ENCODE measurements at places on chromosomes 7 and 10.

DNA sequence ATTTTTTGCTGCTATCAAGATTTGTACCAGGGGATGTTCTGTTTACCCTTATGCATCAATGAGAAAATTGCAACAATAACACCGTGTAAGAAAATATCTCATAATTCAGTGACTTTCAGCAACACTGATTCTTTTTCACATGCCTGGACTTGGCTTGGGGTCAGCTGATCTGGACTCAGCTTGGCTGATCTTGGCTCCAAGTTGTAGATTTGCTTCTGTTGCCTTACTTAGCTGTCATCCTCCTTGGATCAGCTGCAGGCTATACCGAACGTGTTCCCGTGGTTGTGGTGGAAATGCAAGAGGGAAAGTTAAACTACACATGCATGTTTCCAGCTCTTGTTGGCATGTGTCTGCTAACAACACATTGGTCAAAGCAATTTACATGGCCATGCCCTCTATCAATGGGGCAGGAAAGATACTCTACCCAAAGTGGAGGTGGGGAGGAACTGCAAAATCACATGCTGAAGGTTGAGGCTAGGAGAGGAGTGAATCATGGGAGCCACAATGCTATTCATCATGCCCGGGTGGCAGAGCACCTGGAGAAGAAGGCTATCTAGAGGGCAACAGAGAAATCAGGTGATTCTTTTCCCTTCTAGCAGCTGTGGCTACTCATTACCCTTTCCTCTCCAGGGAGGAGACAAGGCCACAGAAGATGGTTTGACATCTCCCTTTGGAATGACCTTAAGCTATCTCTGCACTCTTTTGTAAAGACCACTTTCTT, 1276.3 kb upstream of the AUTS2 start:
- DNase-seq = no peak

DNA sequence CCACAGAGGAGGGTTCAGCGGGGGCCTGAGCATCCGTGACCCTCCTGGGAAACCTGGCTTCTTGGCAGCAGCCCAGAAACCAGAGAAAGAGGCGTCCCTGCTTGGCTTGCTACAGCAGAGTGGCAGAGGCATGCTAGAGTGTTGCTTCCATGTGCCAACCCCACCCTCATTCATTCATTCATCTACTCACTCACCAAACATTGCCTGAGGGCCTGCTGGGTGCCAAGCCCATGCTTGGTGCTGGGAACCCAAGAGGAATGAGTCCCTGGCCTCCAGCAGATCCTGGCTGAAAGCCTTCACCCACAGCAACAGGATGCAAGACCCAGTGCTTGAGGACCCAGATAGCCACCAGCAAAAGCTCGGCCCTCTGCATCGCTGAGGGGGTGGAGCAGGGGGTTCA, 129.0 kb downstream of the CDH23 start:
- no peak for DNase-seq

- no peak for DNase-seq
Measured at GRCh38 chr10:5691786-5692185, 7.1 kb downstream of the TASOR2 start.

GRCh38 chr7:127710635-127711034, 58.6 kb downstream of the SND1 start:
- DNase-seq = no peak

GRCh38 chr10:29428486-29428885, 139.6 kb downstream of the LYZL1 start:
- DNase-seq = no peak

GRCh38 chr7:260441-261281, 29.3 kb upstream of the FOXL3 start:
- DNase-seq = peak; percentile 41

DNA sequence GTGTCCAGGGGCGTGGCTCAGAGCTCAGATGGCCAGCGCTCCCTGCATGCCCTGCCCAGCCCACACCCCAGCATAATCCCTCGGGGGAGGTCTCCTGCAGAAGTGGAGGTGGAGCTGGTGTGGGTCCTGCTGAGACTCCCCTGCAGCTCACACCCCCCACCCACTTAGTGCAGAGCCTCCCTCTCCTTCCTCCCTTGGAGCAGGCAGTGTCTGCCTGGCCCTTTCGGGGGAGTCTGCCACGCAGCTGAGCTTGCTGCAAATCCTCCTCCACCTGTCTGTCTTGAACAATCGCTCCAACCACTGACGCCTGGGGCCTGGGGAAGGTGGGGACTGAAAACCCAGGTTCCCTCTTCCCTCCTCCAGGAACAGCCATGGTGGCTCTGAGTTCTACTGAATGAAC, 219.7 kb upstream of the PPP2R2D start:
- DNase-seq = no peak

- no peak for DNase-seq
Measured at GRCh38 chr7:95261895-95262415, 62.4 kb downstream of the PON1 start.

GRCh38 chr7:77553123-77553522, 16.0 kb downstream of the PTPN12 start:
- no peak for DNase-seq

DNA sequence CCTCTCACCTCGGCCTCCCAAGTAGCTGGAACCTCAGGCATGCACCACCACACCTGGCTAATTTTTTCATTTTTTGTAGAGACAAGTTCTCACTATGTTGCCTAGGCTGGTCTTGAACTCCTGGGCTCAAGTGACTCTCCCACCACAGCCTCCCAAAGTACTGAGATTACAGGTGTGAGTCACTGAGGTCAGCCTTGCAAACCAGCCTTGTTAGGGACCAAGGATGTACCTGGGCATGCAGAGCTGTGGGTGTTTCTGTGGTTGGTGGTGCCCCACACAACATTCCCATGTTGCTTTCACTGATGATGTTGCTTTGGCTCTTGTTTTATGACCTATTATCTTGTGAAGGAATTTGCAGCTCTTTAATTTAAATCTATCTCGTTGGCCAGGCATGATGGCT, 54.8 kb downstream of the OTUD1 start:
- DNase-seq = no peak

- no peak for DNase-seq
Measured at GRCh38 chr7:52502281-52502680, 533.2 kb upstream of the POM121L12 start.

GRCh38 chr7:55189878-55190436, 171.1 kb downstream of the EGFR start:
- no peak for DNase-seq

- DNase-seq = no peak
Measured at GRCh38 chr10:23080262-23080661, 15.1 kb upstream of the MSRB2 start.

GRCh38 chr10:23980094-23980493, 228.8 kb upstream of the KIAA1217 start:
- no peak for DNase-seq

DNA sequence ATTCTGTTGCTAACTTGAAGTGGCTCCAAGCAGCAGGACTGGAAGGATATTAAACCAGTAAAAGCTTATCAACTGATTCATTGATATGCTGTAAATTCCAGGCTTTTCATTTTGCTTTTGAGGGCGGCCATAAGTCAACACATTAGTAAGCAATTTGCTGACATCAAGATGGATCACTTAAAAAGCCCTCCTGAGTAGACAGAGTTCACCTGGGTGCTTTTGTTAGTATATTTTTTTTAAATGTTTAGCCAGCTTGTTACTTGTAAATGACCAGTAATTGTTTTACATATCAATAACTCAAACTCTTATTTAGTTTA, 26.5 kb downstream of the RNF32 start:
- no peak for DNase-seq

GRCh38 chr7:131945957-131946544, 389.6 kb upstream of the PODXL start:
- DNase-seq = no peak

GRCh38 chr7:7183061-7183837, 905 bp downstream of the C1GALT1 start:
- DNase-seq = peak; percentile 69

- DNase-seq = no peak
Measured at GRCh38 chr7:69633122-69633831, 35.0 kb downstream of the AUTS2 start.

DNA sequence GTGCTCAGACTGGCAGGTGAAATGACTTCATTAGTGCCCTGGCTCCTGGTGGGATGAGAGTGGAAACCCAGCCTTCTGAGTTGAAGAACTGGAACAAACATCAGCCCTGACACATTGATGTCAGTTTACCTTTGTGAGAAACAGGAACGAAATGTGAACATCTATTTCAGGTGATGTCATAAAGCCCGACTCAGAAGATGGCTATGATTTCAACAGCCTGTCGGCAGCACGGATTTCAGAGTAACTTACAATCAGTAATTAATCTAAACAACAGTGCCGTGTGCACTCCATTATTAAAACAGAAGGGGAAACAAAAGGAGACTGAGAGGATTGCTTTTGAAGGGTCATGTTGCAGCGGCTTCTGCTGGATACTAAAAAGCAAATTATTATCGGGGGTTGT, 243.2 kb downstream of the FRMD4A start:
- no peak for DNase-seq

- no peak for DNase-seq
Measured at GRCh38 chr10:132229834-132230556, 43.2 kb downstream of the DPYSL4 start.

GRCh38 chr7:143223784-143224183, 1.9 kb downstream of the TAS2R40 start:
- no peak for DNase-seq
